ENCODE measurements at places on chromosomes 16 and 17.

DNA sequence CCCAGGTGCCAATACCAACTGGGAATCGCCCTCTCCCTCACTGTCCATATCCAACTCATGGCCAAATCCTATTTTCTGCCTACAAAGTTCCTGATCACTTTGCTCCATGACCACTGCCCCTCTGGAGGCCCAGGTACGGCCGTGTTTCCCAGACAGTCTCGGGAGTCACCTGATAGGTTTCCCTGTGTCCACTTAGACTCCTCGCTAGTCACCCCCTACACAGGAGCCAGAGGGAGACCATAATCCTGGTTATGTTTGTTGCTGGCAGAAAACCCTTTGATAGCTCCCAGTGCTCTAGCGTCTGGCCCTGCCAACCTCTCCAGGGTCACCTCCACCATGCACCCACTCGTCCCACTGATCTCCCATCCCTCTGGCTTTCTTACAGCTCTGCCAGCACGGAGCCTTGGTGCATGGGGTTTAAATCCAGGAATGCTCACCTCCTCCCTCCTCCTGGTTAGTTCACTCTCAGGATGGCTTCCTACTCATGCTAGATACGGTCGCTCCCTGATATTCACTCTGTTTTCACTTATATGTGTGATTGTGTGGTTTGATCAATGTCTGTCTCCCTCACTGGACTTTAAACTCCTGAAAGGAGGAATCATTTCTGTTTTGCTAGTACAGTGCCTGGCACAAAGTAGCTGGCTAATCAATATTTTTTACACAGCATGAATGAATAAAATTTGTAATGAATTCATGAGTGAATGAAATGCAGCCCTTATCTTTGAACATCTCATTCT lies 7.5 kb upstream of the CALB2 start:
- no peak for DNase-seq

- DNase-seq: no peak
Measured at GRCh38 chr17:10216213-10216938, 18.0 kb upstream of the GAS7 start.

- no peak for DNase-seq
Measured at GRCh38 chr17:27543464-27543856, 87.2 kb downstream of the KSR1 start.

- DNase-seq: peak; percentile 31
Measured at GRCh38 chr17:28252436-28252835, 66.6 kb upstream of the TMEM97 start.

DNA sequence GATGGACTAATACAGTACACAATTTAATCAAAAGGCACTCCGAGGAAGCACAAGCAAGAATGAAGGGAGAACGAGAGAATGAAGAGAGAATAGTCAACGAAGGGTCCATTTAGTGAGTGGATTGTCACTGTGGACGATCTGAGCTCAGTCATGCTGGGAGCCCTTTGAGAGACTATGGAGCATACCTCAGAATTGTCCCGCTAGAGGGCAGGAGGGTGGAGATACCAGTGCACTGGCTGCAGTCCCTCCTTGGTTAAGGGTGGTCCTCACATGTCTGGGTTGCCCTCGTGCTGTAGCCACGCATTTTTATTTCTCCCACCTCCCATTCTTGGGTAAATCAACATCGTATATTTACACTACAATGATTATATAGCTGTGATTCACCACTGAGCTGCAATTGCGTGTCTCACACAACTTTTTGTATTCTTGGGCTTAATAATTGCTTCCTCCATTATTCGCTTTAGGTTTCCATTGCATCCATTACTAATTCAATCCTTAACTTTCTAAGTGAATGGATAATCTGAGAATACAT lies 33.2 kb upstream of the FAM20A start:
- DNase-seq: no peak

DNA sequence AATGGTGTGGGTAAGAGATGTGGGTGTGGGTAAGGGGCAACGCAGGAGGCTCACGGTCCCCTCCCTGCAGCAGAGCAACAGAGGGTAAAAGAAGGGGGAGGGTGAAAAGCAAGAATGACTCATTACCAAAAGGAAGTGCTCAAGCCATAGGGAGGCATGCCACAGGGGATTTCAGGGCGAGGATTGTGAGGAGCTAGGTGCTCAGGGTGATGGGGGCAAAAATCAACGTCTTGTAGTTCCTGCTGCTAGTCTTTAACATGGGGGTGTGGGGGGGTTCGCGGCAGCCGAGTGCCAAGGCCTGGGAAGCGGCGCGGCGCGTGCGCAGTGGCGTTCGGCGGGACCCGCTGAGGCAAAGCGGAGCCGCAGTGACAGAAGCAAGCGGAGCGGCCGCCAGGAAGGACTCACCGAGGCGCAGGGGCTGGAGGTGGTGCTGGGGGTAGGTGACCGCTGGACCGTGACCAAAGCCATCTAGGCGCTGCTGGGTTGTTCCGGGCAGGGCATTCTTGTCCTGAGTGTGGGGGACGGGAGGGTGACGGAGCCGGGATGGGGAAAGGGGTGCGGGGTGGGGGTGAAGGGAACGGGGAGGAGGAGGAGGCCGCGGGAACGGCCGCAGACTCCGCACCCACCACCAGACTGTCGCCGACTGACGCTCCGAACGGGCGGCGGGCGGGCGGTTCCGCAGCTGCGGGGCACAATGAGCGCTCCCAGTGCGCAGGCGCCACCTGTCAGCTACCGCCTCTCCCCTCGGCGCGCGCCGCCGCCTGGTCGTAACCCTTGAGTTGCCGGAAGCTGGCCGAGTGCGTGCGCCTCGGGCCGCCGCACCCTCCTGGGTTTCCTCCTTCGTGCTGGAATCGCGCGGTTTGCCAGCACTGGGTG lies at the start of gene SSH2:
Gene SSH2 (minus strand): TSS at position 696 of the 876 bp plus-strand sequence. CDS start 228 bp downstream, at position 468.
- DNase-seq: peak; percentile 69

DNA sequence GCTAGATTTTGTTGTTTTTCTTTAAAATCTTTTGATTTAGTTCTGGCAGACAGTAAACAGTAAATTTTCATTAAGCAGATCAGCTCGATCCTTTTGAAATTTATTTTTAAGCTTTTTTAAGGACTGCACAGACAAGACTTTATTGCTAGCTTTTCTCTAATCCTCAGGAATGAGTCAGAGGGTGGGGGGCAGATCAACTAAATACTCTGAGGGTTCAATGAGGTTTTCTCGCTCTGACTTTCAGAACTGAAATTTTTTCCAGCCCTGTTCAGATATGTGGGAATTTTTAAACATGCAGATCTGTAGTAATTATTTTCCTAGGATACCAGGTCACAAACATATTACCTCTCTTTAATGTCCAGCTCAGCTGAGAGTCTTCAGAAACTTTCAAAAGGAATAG lies 977.2 kb downstream of the CDH11 start:
- no peak for DNase-seq

- no peak for DNase-seq
Measured at GRCh38 chr16:80300456-80300855, 240.3 kb upstream of the DYNLRB2 start.

- DNase-seq: no peak
Measured at GRCh38 chr17:77511514-77512061, 370.8 kb downstream of the SEC14L1 start.

GRCh38 chr16:6258056-6258455 lies 1074.6 kb upstream of the RBFOX1 start:
- DNase-seq: no peak

DNA sequence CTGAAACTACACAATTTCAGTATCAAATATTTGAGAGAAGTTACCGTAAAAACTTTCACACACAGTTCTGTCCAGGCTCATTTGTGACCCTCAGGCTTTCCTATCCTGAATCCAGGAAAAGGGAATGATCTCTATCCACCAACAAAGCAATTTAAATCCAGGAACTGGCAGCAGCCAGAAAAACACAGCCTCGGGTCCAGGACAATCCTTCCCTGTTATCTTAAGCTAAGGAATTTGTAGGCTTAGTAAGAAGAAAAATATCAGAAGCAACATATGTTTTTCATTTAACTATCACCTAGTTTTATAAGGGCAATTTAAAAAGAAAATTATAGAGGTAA lies 47.1 kb downstream of the TEX2 start:
- DNase-seq: peak; percentile 93

DNA sequence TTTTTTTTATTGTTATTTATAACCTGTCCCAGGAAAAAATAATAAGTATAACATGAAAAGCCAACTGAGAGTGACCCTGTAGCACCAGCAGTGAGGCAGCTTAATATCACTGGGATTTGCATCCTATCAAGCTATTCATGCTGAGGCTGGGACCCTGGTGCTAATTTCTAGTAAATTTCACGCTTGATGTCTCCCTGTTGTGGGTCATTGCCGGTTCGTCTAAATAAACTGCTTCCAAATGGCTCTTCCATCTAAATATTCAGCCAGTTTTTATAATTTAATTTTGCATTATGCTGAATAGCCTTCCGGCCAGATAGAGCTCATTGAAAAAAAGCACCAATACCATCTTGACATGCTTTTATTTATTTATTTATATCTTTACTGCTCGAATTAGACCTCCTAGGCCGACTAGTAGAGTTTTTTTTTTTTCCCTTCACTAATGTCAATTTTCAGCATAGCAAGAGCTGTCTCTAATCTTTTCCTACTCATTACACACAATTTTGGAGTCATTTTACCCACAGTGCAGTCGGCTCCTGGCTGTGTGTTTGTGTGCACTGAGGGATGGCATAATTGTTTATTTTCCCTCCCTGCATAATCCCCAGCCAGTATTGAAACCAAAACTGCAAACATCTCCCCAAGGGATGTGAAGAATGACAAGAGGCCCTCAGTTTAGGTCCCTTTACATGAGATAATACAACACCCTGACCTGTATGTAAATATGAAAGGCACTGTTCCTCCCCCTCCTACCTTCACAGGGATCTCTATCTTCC lies 168.8 kb downstream of the AATF start:
- no peak for DNase-seq

- DNase-seq: peak; percentile 82
Measured at GRCh38 chr16:9797306-9797705, 384.9 kb downstream of the GRIN2A start.

GRCh38 chr17:4576729-4577322 lies 7.5 kb upstream of the SMTNL2 start:
- DNase-seq: no peak

- no peak for DNase-seq
Measured at GRCh38 chr17:33506889-33507650, 214.0 kb upstream of the ASIC2 start.

GRCh38 chr16:31513126-31513525 lies 4.9 kb upstream of the RUSF1 start:
- peak; percentile 5 for DNase-seq

Measured in fibroblast of the aortic adventitia (primary cell).